ENCODE measurements at places on chromosomes 6 and 20.
A peak's percentile ranks its signal among the peaks of the same experiment; 100 is the strongest.

- peak; percentile 25 for DNase-seq
Measured at GRCh38 chr20:3814928-3815495, 5.3 kb upstream of the AP5S1 start.

GRCh38 chr6:4774715-4775493 is 1.3 kb upstream of the CDYL start:
- DNase-seq, result peak; percentile 45

DNA sequence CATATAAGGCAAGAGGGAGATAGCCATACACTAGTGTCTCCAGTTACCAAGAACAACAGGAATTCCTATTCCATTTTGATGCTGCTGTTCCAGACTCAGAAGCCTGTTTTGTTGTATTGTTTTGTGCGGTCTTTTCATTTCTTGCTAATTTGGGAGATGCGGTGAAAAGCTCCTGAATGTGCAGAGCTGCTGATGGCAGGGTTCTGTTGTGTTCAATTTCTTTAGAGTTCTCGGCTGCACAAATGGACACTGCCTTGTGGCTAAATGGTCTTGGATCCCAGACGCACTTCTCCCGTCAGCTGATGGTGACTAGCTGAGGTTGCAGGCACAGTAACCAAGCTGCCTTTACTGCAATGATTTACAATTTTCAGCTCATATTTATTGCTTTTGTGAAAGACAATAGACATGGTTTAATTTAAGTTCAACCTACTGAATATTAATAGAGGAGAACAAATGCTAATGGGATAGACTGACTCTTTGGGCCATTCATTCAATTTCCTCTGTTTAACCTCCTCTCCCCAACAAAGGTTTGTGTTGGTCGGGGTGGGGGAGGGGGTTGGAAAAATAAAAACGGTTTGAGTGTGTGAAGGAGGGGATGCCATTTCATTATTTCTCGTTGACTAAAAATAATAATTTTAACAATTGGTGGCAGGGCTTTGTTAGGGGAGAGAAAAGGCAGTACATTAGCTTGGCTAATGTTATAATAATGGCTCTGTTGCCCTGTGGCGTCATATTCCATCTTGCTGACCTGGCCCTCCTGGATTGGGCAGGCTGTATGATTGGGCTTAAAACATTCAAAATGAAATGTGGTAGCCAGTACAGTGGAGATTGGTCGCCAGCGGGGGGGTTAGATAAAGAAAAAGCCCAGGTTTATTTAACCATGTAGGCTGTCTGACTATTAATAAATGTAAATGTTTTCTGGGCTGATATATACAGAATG is 159.5 kb downstream of the JARID2 start:
- no peak for DNase-seq

DNA sequence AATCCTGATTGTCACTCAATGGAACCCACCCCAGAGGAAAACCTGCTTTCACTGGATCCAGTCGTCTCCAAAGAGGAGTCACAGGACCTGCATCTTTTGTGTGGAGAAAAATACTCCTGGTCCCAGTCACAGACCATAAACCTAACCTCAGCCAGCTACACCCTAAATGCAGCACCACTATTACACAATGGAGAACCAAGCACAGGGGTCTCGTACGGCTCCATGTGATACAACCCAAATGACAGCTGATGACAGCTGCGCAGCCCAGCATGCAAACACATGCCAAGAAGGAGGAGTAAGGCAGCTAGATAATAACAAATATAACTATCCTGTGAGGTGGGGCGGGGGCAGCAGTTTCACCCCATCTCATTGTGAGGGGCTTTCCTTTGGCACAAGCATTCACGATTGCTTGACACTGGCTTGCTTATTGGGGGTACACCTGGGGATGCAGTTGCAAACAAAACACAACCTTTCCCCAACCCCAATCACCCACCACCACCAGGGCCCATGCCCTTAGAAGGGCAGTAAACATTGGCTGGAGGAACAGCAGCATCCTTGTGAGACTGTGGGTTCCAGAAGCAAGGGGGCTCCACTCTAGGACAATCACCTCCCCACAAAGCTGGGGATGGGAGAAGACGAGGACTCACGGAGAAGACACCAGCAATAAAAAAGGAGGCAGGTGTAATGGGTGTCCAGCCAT is 51.5 kb downstream of the TRERF1 start:
- DNase-seq, result peak; percentile 32

DNA sequence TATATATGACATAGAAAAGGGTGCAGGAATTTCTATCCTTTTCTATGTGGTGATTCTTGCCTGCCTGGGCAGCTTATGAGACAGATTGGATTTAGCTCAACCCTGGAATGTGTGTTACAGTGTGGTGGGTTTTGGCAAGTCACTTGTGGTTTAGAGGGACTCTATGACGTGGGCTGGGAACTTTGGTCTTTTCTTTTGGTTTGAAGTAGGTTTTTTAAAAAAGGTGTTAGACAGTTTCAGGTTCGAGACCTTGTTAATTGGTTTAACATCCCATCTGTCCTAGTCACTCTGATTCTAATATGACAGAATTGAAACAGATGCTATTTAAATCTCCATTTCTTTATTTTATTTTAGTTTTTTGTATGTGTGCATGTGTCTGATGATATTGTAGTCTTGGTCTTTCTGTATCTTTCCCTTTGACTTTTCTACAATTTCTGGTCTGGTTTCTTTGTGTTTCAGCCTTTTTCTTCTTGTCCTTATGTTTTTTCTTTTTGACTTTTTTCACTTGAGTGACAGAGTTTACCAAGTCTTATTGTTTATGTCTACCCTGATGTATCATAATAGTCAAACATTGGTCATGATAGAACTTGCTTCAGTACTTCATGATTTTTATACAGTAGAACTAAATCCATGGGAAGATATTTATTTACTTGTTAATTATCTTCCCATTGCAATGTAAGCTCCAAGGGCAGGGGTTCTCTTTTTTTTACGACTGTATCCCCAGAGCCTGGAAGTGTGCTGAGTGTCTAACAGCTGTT is 174.3 kb downstream of the CDKAL1 start:
- no peak for DNase-seq

DNA sequence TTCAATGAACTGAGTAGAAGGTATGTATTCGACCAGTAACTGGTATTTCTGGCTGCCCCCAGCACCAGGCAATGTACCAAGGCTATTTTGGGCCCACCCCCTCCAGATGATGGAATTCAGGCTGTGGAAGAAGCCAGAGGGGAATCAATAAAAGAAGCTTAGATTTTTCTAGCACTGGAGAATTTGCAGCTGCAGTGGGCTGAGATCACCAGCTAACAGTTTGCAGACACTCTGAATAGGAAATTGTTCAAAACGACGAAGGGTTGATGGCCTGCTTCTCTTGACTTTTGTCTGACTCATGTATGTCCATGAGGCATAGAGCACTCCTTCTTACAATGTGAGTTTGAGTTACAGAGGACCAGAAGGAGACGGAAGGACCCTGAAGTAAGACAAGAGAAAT is 32.4 kb upstream of the FBXO9 start:
- DNase-seq, result peak; percentile 52

DNA sequence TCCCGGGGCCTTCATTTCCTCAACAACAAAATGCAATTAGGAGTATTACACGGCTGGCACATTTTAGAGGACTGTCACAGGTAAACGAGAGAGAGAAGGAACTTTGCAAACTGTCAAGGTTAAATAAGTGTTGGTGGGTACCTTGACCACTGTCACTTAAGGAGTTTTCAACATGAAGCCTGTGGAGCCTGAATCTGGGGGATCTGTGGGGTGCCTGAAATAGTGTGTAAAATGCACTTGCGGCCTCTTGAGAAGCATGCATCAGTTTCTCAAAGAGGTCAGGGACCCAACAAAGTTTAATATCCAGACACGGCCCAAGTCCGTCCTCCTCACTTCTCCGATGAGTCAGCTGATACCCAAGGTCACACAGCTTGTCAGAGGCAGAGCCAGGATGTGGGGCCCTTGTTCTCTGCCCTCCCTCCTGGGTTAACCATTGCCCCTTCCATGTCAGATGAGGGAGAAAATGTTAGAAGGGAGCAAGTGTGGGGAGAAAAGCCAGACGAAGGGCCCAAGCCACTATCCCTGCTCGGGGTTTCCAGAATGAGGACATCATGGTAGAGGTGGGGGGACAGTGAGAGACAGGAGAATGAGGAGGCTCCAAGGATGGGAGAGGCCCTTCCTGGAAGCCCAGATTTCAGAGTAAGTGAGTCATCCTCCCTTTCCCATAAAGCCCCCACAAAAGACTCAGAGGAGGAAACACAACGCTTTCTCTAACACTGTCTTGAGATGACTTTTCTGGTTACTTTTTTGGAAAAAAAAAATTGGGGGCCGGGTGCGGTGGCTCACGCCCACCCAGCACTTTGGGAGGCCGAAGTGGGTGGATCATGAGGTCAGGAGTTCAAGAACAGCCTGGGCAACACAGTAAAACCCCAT is 42.2 kb downstream of the C6orf132 start:
- no peak for DNase-seq

GRCh38 chr6:144165784-144166183 is 15.5 kb downstream of the STX11 start:
- no peak for DNase-seq

DNA sequence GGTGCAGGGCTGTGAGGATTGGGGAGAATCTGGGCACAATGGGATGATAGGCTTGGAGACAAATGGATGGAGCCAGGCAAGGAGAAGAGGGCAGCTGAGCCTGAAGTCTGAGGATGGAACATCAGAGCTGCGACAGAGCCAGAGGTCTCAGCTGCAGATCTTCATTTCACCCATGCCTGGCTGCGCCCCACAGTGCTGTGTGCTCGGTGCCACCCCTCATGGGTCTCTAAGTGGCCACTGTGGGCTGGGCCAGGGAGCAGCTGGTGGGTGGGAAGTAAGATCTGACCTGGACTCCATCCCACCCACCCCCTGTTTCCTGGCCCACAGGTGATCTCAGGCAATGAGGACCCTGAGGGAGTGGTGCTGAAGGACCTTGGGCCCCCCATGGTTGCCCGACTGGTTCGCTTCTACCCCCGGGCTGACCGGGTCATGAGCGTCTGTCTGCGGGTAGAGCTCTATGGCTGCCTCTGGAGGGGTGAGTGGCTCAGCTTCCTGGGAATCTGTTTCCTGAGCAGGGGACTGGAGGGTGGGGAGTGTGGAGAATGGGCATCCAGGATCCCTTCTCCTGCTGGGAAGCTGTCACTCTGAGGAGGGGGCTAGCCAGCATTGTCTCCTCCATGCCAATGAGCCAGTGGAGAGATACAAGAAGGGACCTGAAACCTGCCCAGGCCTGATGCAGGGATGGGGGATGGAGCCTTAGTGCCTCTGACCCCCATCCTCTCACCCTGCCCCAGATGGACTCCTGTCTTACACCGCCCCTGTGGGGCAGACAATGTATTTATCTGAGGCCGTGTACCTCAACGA is 6.5 kb downstream of the DDR1 start:
- DNase-seq, result no peak

All from femur (tissue), 1 donor.